ENCODE measurements at places on chromosomes 2 and 18.

GRCh38 chr18:24267878-24268277 is 129.0 kb downstream of the CABYR start:
- DNase-seq = no peak

DNA sequence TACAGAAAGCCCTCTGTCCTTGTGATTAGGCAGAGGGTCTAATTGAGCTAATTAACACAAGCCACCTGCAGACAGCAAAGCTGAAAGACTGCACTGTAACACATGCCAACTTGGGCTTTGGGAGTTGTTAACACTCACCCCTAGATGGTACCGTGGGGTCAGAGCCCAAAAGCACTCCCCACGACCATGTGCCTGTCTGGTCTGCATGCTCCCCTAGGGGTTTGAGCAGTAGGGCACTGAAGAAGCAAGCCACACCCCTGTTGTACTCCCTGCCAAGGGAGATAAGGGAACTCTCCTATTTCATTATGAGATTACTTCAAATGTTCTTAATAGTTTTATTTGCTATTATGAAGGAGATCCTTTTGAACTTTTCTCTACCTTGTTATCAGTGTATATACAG is 560.1 kb upstream of the FSHR start:
- no peak for DNase-seq

DNA sequence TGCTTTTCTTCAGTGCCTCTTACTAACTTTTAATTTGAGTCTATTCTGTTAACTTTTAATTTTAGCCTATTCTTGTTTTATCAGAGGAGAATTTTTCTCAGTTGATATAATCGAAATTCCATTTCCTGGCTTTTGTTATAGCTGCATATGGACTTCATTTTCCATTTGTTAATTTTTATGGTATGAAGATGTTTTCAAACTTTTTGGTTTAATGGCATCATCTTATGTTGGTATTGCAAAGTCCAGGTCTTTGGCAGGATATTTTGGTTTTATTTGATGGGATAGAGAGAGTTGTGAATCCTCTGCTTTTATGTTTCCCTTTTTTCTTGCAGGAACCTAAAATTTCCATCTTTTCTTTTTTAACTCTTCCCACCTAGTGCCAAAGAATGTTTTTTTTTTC is 70.9 kb upstream of the RAPGEF4 start:
- no peak for DNase-seq

DNA sequence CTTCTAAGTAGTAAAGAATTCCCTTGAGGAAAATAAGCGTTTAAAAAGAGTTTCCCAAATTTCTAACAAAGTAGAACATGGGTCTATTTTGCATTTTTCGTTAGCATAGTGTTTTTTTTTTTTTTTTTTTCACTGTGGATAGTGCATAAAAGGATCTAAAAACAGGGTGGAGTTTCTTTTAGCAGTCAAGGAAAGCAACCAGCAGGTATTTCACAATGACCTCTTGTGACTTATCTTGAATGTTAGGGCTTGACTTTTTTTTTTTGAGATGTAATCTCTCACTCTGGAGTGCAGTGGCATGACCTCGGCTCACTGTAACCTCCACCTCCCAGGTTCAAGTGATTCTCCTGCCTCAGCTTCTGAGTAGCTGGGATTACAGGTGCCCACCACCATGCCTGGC is 14.9 kb upstream of the DGKD start:
- no peak for DNase-seq

DNA sequence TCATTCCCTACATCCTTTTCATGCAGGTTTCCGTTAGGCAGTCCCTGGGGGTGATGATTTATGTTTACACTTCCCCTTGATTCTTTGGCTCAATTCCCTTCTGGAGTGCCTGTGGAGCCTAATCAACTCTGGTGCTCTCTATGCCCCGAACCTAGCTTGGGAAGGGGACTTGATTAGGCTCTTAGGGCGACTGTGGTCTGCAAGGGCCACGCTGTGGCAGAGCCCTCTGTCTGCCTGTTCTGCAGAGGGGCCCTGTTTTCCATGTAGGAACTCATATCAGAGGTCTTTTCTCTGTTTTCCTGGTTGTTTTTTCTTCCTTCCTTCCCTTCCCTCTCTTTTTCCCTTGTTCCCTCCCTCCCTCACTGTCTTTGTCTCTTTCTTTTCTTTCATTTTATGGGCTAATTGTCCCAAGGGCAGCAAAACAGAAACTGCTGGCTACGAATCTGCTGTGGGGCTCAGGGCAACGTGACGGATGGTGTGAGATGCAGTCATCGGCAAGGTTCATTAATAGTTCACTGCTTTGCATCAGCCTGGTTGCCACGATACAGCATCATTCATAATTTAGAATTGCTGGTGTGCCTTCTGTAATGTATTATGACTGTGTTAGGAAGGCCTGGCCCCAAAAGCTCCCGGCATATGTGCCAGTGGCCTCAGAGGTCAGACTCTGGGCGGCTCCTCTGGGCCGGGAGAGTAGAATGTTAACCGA is 134.5 kb downstream of the NAPG start:
- peak; percentile 82 for DNase-seq

DNA sequence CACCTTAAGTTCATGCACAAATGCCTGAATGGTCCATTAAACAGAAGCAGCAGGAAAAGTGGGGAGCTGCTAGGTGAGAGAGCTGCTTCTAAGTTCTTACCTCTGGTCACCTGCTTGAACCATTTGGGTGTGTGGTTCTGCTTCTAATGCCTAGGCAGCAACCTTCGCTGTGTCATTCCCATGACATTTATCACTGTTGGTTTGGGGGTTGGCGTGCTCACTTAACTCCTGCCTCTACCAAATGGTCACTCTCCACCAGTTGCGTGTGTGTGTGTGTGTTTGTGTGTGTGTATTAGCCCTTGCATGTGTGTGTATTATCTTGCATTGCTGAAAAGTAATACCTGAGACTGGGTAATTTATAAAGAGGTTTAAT is 56.2 kb downstream of the NCAPH start:
- no peak for DNase-seq

GRCh38 chr2:46447649-46448048 is 31.7 kb upstream of the TMEM247 start:
- DNase-seq = no peak

GRCh38 chr2:63665091-63665490 is 76.3 kb downstream of the MDH1 start:
- no peak for DNase-seq

DNA sequence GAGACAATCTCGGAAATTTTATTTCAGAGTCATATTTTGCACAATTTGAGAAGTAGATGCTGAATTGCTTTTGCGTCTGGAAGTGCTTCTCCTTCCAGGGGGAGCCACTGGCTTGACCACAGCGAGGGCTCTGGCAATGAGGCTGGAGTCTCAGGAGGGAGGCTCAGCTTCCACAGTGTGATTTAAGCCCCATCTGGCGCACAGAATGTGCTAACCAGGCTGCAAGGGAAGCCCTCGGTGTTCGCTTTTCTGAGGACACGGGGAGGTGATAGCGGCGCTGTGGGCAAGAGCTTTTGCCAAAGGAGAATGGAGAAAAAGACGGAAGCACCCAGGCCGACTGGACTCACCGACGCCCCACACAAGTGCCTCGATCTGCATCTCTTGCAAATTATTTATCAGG is 52.4 kb downstream of the ADI1 start:
- no peak for DNase-seq

GRCh38 chr18:48926420-48926857 is 24.3 kb downstream of the SMAD7 start:
- no peak for DNase-seq

DNA sequence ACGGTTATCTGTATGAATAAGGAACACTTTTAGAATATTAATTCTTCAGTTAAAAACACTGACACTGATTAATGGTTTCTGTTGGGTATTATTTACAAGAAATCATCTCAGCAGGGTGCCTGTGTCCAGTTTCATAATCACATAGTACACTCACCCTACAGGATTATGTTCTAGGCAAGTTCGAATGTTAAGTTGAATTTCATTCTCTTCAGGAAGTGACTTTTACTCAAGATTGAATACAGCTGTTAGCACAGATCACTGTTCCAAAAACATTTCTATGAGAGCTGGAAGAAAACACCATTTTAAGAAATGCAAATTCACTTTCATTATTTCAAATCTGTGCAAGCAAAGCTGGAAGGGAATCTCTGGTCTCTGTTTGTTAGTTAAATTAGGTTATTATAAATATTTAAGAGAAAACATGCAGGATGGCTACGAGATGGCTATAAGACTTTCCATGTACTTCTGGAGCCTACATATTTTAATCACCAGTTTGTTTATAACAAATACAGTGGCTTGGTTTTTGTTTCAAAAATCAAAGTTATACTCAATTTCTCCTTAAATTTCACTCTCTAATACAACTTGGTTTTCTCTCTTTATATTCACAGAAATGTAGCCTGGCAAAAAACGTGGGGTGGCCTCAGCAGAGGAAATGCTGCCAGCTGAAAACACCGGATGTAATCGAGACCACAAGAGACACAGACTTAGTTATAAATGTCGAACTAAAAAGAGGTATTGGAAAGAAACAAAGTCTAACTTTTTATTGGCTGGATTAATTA is 65.8 kb downstream of the RBMS1 start:
- DNase-seq = peak; percentile 81

DNA sequence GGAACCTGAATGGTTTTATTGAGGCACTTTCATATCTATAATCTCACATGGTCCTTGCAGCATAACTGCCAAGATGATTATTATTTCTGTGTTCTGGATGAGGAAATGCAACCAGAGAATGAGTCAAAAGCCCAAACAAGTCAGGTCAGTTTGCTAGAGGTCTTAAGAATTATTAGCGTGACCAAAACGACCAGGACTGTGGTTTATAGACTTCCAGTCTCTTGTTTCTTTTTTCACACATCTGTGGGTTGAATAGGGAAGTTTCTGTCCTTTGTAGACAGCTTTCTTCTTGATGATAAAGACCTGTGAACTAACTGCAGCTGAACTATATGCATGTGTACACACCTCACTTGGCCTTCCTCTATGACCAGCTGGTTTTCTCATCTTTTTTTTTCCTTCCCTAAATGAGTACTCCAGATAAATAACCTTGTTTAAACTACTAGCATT is 13.9 kb downstream of the ADAM23 start:
- no peak for DNase-seq

GRCh38 chr2:225177098-225177497 is 134.8 kb upstream of the DOCK10 start:
- DNase-seq = no peak

- no peak for DNase-seq
These were observed 757.2 kb downstream of the GALR1 start for GRCh38 chr18:78006774-78007260.

DNA sequence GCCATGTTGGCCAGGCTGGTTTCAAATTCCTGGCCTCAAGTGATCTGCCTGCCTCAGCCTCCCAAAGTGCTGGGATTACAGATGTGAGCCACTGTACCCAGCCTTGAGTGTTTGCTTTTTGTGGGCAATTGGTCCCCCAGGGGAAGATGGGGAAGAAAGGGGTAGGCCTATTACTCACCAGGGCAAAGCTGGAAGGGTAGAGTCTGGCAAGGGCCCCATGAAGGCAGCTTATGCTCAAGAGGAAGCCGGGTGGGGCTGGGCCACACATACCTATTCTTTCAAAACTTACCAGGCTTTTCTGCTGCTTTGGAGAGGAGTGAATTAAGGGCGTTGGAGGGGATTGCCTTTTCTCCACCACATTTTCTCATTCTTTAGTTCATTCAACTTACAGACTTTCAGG is 24.5 kb upstream of the CD28 start:
- DNase-seq = no peak

GRCh38 chr2:175744000-175744399 is 258.1 kb downstream of the LNPK start:
- no peak for DNase-seq

DNA sequence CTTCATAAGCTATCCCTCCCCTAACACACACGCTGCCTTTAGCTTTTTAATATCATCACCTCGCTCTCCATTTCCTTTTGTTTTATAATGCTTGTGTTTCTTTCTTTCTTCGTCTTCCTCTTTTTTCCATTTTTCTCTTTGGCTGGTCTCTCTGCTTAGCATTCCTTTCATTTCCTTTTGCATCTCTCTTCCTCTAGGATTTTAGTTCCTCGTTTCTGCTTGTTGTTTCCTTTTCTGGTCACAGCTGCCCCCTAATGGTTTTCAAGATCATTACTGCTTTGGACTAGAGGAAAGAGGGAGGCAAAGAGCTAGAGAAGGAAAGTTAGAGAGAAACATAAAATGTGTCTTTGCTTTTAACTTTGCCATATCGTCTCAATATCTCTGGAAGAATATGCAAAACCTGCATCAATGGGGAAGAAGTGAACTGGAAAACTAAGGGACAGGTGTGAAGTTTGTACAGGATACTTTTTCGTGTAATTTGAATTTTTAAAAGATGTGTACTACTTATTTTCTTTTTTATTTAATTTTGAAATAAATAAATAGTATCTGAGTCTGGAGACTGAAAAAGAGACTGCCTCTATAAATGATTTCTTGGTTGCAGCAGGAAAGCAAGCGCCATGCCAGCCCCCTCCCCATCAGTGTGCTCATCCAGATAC is 6.3 kb upstream of the NRP2 start:
- peak; percentile 66 for DNase-seq

DNA sequence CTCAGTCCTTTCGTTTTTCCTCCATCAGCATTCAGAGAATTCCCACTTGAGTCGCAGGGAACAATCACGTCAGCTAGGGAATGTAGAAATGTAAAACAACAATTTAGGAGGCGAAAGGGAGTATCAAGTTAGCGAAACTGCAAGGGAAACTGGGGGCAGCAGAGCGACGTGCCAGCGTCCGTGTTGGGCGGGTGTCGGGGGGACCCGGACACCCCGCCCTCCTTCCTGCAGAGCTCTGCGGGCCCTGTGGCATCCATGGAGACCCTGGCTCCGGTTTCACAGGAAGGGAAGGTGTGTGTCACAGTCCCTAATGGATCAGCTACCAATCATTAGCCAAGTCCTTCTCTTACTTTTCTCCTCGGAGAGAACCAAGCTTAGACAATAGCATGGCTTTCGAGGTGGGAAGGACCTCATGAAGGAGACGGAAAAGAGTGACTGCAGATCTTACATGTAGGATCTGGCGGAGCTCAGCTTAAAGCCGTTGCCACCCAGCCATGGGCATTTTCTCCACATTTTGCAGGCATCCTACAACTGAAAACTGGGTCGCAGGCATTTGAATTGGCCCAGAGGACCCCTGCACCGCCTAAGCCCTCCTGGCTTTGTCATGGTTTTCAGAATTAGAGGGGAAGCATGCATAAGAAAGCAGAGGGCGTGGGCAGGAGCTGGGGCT is 33.7 kb downstream of the SOX11 start:
- peak; percentile 26 for DNase-seq

DNA sequence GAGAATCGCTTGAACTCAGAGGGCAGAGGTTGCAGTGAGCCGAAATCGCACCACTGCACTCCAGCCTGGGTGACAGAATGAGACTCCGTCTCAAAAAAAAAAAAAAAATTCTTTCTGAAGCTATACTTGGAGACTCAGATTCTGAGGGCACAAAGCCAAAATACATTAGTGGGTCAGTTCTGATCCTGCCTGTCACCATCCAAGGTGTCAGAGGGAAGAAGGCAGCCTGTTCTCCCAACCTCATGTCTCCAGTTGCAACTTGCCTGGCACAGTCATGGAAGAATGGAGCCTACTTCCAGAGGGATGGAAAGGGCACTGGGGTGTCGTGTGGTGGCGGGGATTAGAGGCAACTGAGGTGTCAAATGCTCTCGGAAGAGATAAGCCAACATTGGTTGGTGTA is 104.8 kb upstream of the GATA6 start:
- no peak for DNase-seq

GRCh38 chr18:35775887-35776286 is 194.3 kb downstream of the GALNT1 start:
- DNase-seq = no peak

GRCh38 chr2:111145103-111145760 is 24.5 kb downstream of the BCL2L11 start:
- no peak for DNase-seq
